ENCODE measurements at places on chromosomes 16 and 17.

GRCh38 chr16:14438256-14438655 lies 191.8 kb downstream of the PARN start:
- peaks cover 33% of the 10 kb centered on the region for H3K4me1 ChIP-seq
- DNase-seq: no peak
- H3K27me3 ChIP-seq: no peaks in the 10 kb centered on the region

DNA sequence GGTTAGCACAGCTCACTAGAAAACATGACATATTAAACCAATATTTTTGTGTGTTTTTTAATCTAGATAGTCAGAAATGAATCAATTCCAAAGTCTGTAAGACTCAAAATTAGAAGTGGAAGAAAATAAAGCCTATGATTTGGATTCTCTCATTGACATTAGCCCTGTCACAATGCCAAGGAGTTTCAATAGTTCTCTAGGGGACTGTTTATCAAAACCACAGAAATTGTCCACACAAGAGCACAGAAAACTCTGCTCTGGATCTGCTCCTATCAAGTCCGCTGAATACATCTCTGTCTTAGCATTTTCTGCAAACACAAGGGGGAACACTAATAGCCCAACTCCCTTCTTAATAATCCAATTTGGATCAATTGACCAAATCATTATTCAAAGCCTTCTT lies 152.0 kb downstream of the HS3ST3B1 start:
- H3K4me1 ChIP-seq: no peaks in the 10 kb centered on the region
- H3K4me3 ChIP-seq: no peak overlapping the region
- H3K27ac ChIP-seq: no peak overlapping the region
- H3K27me3 ChIP-seq: no peaks in the 10 kb centered on the region
- no peak for DNase-seq

DNA sequence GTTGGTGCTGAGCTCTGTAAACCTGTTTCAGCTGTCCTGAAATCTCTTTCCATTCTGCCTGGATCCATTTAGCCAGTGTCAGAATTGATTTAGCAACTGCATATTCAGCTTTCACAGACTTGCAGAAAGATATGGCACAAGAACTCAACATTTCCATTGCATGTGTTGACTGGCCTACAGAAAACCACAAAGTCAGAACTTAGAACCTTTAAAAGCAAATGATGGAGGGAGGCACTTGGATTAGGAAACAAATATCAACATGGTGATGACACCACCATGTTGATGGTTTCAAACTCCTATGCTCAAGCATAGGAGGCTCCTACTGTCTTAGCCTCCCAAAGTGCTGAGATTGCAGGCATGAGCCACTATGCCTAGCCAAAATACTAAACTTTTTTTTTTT lies 52.3 kb upstream of the ARL6IP1 start:
- H3K4me1 ChIP-seq: peaks cover 4% of the 10 kb centered on the region

- H3K4me3 ChIP-seq: no peak overlapping the region
- DNase-seq: no peak
- no peaks in the 10 kb centered on the region for H3K27me3 ChIP-seq
- no peak overlapping the region for H3K27ac ChIP-seq
- no peaks in the 10 kb centered on the region for H3K4me1 ChIP-seq
- H3K36me3 ChIP-seq: no peaks in the 10 kb centered on the region
These were observed 446.2 kb downstream of the HS3ST4 start for GRCh38 chr16:26137956-26138355.

GRCh38 chr16:10255728-10256127 lies 73.5 kb upstream of the GRIN2A start:
- no peak overlapping the region for H3K27ac ChIP-seq
- no peak for DNase-seq
- peaks cover 6% of the 10 kb centered on the region for H3K4me1 ChIP-seq
- peaks cover 5% of the 10 kb centered on the region for H3K27me3 ChIP-seq
- no peak overlapping the region for H3K4me3 ChIP-seq

- H3K27me3 ChIP-seq: no peaks in the 10 kb centered on the region
- H3K4me1 ChIP-seq: no peaks in the 10 kb centered on the region
- no peak for DNase-seq
- no peak overlapping the region for H3K4me3 ChIP-seq
- H3K36me3 ChIP-seq: no peaks in the 10 kb centered on the region
These were observed 30.1 kb downstream of the FZD2 start for GRCh38 chr17:44587339-44587738.

DNA sequence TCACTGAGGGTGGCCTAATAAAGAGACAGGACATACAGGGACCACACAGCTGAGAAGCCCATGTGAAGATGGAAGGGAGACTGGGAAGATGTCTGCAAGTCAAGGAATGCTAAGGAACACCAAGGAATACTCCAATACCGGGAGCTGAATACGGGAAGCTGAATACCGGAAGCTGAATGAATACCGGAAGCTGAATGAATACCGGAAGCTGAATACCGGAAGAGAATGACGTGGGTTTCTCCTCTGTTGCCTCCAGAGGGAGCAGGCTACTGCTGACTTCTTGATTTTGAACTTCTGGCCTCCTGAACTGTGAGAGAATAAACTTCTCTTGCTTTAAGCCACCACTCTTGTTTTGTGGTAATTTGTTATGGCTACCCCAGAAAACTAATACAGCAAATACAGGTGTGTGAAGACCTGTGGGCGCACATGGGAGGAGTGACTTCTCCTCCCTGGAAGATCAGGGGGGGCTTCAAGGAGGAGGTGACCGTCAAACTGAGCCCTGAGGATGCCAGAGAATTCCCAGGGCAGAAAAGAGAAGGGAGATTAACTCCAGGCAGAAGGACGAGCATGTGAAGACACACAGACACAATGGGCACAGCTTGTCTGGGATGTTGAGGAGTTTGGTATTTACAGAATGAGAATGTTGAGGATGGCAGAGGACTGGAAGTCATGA lies 259.9 kb downstream of the IRF8 start:
- peaks cover 10% of the 10 kb centered on the region for H3K27me3 ChIP-seq
- H3K36me3 ChIP-seq: peaks cover 1% of the 10 kb centered on the region
- DNase-seq: no peak
- peaks cover 9% of the 10 kb centered on the region for H3K4me1 ChIP-seq
- H3K4me3 ChIP-seq: no peak overlapping the region

GRCh38 chr17:21772321-21772720 lies 80.0 kb downstream of the KCNJ18 start:
- H3K4me3 ChIP-seq: no peak overlapping the region
- no peak overlapping the region for H3K27ac ChIP-seq
- H3K4me1 ChIP-seq: no peaks in the 10 kb centered on the region
- H3K36me3 ChIP-seq: peaks cover 2% of the 10 kb centered on the region

GRCh38 chr16:11224096-11224893 lies 31.7 kb downstream of the SOCS1 start:
- peak; percentile 86 for DNase-seq
- no peaks in the 10 kb centered on the region for H3K27me3 ChIP-seq
- H3K27ac ChIP-seq: peak overlapping the region; percentile 96
- H3K4me1 ChIP-seq: peaks cover 51% of the 10 kb centered on the region
